ENCODE measurements at places on chromosomes 13 and 19.

DNA sequence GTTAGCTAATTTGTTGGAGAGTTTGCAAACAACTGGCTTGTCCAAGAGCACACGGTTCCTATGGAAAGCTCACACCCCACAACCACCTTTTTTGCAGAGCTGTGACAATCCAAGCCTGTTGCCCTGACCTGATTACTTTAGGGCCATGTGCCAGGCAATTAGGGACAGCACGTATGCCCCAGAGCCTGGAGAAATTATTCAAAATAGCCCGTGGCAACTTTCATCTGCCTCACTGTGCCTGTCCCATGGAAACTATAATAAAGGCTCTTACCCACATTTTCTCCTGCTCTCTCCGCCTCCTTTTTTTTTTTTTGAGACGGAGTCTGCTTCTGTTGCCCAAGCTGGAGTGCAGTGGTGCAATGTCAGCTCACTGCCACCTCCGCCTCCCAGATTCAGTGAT lies 18.6 kb upstream of the FBN3 start:
- no peak for DNase-seq

DNA sequence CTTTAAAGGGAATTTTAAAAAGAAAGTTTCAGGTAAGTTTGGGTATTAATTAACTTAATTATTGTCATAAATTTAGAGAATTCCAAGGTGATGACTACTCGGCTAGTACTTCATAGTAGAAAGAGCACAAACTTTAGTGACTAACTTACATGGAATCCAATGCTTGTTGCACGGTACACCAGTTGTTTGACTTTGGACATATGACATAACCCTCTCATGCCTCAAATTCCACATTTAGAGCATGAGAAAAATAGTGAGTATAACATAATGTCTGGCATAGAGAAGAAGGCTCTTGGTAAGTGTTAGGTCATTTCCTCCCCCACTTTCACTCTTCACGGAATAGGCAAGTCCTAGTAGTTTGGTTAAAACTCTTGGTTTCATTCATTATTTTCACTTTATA lies 1249.4 kb upstream of the SLC10A2 start:
- no peak for DNase-seq

DNA sequence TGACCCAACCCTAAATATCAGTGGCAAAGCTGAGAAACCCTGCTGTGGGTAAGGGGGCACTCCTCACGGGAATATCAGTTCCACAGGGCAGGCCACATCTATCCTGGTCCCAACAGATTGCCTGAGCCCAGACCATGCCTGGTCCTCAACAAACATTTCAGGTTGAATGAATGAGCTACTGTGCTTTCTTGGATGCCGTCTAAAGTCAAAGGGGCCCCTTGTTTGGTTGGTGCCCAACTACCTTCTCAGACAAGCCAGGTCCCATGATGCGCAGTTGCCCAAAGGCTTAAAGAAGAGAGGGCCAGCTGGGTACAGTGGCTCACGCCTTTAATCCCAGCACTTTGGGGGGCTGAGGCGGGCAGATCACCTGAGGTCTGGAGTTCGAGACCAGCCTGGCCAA lies 2.4 kb downstream of the DPP9 start:
- no peak for DNase-seq

DNA sequence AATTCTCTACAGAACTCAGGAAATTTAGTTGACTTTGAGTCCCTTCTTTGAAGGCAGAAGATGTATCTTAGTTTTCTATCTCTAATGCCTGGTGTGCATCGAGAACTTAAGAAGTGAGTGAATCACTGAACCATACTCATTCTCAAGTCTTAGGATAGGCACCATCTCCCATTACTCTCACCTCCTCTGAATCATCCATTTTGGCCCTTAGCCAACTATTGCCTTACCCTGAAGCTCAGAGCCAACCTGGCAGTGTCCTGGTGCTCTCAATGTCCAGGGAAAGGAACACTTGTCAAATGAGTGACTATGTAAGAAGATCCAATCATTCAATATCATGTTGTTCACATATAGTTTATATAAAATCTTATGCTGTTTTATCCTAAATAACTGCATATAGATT lies 146.6 kb downstream of the RGCC start:
- no peak for DNase-seq

DNA sequence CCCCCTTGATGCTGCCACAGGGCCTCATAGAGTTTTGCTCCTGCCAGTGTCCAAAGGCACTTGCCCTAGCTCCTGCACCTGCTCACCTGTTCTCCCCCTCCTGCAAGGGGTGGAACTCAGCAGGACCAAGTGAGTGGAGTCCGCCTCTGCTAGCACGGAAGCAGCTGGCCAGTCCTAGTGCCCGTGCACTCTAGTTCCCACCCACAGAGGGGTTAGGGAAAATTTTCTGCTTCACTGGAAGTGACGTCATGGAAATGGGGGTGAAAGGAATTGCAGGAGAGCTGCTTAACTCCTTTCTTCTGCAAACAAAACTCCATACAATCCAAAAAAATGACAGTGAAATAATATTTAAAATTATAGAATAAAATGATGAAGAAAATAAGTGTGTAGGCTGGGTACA lies 609.7 kb upstream of the SLITRK1 start:
- no peak for DNase-seq

DNA sequence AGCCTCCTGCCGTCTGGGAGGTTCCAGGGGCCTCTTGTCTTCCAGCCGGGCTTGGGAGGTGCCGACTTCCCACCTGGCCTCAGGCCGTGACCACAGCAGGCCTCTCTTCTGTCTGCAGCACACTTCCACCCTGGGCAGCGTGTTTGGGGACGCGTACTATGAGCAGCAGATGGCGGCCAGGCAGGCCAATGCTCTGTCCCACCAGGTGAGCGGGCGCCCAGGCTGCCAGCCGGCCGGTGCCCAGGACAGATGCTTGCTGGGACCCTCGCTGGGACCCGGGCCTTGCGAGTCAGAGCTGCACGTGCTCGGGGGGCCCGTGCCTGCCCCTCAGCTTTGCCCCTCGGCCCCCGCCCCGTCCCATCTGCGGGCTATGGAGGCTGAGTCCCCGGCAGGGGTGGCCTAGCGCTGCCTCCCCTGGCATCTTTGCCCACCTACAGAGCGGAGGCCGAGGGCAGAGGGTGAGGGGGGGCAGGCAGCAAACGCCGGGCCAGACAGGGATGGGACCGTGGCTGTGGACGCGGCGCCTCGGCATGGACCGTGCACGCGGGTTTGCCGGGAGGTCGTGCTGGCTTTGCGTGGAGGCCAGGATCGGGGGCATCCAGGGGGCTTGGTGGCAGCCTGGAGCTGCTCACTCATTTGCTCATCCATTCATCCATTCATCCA lies 16.2 kb downstream of the COMP start:
- DNase-seq: no peak
